ENCODE measurements at places on chromosomes 7 and 10.
A peak's percentile ranks its signal among the peaks of the same experiment; 100 is the strongest.

GRCh38 chr7:95476904-95477594, 8.7 kb upstream of the ASB4 start:
- peak; percentile 39 for DNase-seq

DNA sequence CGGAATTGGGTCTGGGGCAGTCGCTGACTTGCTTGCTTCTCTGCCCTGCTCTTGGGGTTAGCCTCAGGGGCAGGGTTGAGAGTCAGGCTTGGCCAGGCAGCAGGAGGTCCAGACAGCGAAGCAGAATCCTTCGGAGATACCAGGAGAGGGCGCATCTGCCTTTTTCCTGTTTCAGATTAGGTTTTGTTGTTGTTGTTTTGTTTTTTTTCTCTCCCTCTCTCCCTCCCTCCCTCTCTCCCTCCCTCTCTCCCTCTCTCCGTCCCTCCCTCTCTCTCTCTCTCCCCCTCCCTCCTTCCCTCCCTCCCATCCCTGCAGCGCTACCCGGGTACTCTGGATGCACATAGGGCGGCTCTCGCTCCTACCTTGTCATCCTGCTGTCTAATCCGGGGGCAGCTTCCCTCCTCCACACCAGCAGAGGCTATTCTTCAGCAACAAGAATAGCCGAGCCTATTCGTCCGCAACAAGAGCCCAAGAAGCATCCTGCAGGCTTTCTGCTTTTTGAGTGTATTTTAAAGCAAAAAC, 758 bp upstream of the OPTN start:
- DNase-seq, result peak; percentile 25

- no peak for DNase-seq
Observed at GRCh38 chr10:52541006-52541473, 227.0 kb downstream of the DKK1 start.

DNA sequence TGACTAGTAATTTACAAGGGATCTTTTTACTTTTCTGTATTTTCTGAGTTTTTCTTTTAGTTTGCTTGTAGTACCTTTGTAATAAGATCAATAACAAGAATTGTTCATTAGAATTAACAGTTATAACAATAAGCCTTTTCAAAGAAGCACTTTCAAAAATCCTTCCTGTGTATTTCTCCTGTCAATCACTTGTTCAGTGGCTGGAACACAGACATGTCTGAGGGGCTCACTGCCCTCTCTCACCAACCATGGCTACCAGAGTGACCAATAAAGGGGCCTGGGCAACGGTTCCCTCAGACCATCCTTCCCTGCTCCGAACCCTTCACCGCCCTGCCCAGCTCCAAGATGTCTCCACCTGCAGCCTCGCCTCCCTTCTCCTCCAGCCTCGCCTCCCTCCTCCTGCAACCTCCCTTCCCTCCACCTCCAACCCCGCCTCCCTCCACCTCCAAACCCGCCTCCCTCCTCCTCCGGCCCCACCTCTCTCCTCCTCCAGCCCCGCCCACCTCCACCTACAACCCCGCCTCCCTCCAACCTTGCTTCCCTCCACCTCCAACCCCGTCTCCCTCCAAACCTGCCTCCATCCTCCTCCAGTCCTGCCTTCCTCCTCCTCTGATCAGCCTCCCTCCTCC, 353.4 kb downstream of the TNS3 start:
- DNase-seq, result no peak

DNA sequence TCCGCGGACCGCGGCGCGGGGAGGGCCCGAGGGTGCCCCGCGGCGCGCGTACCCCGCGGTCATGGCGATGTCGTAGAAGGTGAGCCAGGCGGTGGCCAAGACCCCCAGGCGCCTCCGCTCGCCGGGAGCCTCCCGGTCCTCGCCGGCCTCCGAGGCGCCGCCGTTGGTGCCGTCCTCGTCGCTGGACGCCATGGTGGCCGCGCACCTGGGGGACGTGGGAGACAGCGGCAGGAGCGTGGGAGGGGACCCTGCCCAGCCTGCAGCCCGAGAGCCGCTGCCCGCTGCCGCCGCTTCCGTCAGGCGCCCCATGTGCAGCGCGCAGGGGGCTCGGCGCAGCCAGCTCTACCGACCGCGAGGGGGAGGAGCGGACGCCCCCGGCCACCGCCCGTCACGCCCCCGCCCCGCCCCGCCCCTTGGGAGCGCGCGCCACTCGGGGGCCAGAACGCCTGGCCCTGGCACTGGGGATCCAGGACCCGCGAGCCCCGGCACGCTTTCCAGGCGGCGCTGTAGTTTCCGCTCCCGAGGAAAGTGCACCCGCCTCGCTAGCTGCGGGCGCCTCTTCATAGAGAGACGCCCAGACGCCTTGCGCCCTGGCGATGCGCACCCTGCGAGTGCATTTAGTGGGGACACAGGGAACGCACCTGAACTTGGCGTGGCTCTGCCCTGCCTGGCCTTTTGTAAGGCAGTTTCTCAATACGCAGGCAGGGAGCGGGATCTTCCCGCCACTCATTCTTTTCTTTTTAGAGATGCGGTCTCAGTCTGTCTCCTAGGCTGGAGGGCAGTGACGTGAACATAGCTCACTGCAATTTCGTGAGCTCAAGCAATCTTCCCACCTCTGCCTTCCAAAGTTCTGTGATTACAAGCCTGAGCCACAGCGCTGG, at the start of gene HACD1:
Gene HACD1, minus strand, starts transcription at position 344 of the 881 bp plus-strand sequence. Its CDS starts 35 bp downstream, at position 309.
- DNase-seq, result peak; percentile 38
